IMR-90 (cell line): ENCODE measurements at places on chromosomes 1 and 21. TPM values are rescaled to one million over a fixed set of nuclear protein-coding genes. Genes with fewer than 3 reads are reported as not detected.

IRF6 gene
- 1.9 and 2.9 TPM in 2 replicates for total RNA-seq

SETDB1 gene
- total RNA-seq: 22.9 and 24.7 TPM in 2 replicates

NR5A2 gene
- under 0.01 and 0.18 TPM in 2 replicates for total RNA-seq

FMO1 gene
- total RNA-seq: not detected in 2 replicates
